Astrocyte (in vitro differentiated cells and primary cell): ENCODE measurements at places on chromosomes 7 and 10.
A peak's percentile ranks its signal among the peaks of the same experiment; 100 is the strongest.

GRCh38 chr10:5987747-5988146 is 10.4 kb upstream of the IL15RA start:
- no peak for DNase-seq

- no peak for DNase-seq
Measured at GRCh38 chr7:75712517-75713361, 26.0 kb downstream of the HIP1 start.

GRCh38 chr7:27110186-27111031 is 7.9 kb upstream of the HOXA2 start:
- peak; percentile 97 for DNase-seq

GRCh38 chr7:134892963-134893362 is 93.3 kb upstream of the AGBL3 start:
- DNase-seq, result no peak

GRCh38 chr7:2049111-2049781 is 183.5 kb downstream of the MAD1L1 start:
- no peak for DNase-seq

DNA sequence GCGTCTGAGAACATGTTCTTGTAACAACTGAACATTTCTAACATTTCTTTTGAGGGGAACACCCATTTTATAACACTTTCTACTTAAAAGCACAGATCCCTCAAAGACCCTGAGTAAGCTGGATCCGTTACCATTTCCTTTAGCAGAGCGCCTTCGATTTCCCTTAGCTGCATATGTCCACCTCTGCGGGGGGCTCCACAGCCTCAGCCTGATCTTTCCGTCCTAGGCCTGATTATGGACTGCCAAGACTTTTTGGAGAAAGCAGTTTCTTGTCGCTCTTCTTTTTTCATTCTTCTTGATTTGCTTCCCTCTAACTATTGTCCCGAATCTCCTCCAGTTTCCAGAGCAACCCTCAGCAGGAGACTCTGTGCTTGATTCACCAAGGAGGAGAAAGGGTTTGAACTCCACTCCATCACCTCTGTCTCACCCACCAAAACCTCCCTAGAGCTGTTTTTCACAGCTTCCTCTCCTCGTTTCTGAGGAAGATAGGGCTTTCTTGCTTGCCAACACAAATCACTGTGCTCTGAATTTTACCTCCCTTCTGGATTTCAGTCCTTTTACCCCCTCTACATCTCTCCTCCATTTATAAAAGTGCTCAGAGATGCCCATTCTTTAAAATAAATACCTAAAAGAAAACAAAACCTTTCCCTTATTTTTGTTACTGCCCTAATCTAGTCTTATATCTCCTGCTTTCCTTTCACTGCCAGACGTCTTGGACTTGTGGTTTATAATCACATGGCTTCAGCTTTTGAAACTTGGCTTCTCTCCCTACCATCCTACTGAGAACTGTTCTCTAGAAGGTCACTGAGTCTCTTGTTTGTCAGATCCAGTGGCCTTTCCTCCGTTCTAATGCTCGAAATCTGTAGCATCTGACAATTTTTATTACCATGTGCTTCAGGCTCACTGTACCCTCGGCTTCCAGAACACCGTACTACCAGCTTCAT is 30.5 kb upstream of the ZRANB1 start:
- DNase-seq, result peak; percentile 73

- no peak for DNase-seq
Measured at GRCh38 chr10:36188080-36188453, 546.0 kb upstream of the FZD8 start.

DNA sequence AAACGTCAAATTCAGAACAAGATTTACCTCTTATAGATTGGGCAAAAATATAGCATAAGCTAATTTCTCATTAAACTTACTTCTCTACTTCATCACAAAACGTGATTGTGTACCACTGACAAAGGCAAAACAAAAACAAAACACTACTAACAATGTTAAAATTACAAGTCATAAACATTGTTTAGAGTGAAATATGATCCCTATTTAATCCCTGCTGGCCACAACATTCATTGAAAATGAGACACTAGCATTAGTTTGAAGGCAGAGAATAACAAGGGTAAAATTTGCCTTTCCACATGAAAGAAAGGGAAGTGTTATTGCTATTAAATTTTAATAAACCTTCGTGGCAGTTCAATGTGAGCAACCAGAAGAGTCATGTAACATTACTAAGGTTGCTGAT is 45.0 kb downstream of the SEMA3A start:
- DNase-seq, result no peak

- no peak for DNase-seq
Measured at GRCh38 chr7:95095966-95096540, 188.7 kb downstream of the PPP1R9A start.

- no peak for DNase-seq
Measured at GRCh38 chr10:13969792-13970140, 361.0 kb downstream of the FRMD4A start.

- DNase-seq, result no peak
Measured at GRCh38 chr7:84105586-84105985, 89.0 kb downstream of the SEMA3A start.

DNA sequence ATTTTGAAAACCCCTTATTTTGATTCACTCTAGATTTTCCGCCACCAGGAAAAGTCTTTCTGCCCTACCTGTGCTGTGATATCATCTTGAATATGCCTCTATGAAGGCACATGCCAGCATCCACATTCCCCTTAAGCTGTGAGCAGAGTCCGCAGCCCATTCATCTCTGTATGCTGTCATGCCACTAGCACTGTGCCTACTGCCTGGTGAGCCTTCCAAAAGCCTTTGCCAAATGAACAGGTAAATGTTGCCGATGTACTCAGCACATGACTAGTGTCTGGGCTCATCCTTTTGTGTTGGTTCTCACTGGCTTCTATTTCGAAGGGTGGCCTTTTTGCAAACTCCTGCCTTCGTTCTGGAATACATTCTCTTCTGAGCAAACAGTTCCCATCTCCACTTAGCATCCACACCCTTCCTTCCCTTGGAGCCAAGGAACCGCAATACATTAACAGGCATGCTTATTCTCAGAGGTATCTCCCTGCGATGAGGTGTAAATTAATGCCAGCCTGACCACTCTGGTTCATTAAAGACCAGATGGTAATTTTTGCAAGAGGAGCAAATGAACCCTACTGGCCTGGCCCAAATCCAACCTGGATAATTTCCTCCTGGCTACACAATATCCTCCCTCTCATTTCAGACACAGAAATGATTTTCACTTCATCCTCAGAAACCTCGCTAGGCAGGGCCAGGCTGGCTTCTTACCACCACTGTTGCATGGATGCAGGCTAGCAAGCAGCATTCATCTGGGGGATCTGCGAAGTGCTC is 339.7 kb upstream of the NFE2L3 start:
- no peak for DNase-seq

DNA sequence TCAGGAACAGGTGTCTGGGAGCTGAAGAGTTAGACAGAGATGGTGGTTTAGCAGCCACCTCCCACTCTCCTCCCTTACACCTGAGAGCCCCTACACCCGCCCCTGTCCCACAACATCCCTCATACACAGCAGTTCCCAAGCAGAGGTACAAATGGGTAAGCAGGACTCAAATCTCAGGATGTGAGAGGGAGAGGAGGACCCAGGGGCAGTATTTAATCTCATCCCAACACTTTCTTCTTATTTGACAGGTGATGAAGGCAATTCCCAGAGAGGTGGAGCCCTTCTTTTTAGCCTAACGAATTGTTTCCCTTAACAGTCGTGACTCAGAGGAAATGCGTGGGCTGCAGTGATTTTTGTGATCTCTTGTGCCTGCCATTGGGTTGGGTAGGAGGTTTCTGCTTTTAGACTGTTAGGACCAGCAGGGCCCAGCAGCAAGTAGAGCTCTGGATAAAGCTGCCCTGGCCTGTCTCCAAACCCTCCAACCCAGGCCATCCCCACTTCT is 191.3 kb downstream of the HECW1 start:
- peak; percentile 53 for DNase-seq

GRCh38 chr10:88041243-88042159 is 178.1 kb downstream of the PTEN start:
- DNase-seq, result peak; percentile 76

GRCh38 chr10:58258977-58259692 is 8.6 kb downstream of the IPMK start:
- no peak for DNase-seq

DNA sequence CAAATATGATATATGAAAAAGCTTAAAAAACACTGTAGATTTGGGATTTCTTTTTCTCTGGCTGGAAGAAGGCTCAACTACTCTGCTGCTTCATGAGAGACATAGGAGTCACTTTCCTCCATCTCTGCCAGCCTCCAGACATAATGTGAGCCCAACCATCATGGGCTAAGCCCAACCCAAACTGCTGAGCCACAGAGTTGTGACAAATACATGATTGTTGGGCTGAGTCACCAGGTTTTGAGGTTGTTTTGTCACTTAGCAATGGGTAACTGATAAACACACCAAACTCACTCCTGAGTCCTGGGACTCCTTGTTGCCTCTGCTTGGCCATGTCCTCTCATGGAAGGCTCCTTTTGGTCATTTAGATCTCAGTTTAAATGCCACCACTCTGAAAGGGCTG is 381.8 kb upstream of the FZD8 start:
- peak; percentile 45 for DNase-seq

DNA sequence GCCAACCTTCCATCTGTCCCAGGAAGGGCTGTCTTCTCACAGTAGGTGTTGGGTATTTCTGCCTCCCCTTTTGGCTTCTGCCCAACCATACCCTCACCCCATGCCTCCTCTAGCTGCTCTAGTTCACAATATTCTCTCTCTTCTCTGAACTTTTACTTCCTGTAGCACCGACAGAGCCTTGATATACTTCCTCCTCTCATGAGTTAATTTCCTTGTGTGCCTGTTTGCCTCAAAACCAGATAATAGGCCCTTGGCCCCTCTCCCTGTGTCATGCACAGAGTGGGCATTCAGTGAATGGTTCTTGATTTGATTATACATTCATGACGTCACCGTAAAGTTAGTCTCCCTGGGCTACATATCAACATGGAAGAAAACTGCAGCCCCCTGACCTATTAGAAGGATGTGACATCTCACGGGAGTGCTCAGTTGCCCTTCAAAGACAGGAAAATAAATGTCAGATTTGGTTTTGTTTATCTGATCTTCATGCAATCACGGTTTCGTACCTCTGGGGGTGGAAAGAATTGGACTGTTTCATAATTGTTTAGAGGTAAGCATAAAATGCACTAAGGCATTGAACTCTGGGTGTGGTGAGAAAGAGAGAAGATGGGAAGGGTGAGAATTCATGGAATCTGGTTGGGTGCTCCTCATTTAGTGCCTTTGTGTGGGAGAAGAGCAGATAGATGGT is 127.7 kb downstream of the ITIH5 start:
- no peak for DNase-seq

DNA sequence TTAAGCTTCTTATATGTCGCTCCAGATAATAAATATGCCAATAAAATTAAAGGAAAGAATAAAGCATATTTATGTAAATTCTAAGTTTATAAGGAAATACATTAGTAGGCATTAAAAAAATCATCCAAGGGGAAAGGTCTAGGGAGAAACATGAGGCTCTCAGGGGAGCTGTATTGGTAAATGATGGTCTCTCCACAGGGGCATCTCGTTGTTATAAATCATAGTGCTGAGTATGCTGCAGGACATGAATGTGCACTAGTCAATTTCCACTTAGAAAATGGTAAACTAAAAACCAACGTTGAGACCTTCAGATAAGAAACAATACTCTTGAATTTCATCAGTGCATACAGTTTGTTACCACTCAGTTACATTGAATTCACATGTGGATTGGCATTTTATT is 194.0 kb upstream of the AHR start:
- DNase-seq, result no peak

DNA sequence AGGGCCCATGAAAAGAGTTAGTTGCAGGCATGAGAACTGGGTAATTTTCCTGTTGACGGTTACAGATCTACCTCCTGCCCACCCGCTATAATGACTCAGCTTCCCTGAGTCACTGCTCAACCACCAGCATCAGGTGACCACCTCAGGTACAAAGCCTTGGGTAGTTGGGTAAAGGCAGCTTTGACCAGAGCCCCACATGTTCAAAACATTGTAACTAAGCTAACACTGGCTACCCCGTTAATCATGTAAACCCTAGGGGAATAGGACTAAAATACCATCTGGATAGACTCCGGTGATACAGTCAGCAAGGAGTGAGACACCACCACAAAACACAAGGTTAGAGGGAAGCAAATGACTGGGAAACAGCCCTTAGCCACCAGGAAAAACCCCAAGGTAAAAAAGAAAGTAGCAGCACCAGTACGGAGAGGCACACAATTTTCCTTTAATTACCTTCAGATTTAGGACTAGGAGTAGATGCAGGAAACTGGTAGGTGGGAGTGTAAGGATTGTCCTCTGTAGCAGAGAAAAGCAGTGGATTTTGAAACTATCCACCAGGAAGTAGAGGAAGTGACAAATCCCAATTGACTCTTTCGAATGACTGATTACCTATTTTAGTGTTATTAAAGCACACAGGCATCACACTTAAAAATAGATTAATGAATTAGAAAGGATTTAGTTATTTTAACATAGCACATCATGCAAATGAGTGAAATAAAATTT is 103.5 kb upstream of the PDLIM1 start:
- DNase-seq, result peak; percentile 42

DNA sequence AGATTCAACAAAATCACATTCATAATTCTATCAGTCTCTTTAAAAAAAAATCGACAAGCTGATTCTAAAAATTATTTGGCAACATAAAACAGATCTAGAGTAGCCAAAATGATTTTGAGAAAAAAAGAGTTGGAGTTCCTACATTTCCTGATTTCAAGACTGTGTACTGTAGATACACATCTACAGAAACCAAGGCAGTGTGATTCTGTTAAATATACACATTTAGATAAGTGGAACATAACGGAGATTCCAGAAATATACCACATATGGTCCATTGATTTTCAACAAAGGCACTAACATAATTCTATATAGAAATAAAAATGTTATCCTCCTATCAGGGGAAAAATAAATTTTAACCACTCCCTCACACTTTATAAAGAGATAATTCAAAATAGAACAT is 467.0 kb downstream of the ADRA2A start:
- no peak for DNase-seq

DNA sequence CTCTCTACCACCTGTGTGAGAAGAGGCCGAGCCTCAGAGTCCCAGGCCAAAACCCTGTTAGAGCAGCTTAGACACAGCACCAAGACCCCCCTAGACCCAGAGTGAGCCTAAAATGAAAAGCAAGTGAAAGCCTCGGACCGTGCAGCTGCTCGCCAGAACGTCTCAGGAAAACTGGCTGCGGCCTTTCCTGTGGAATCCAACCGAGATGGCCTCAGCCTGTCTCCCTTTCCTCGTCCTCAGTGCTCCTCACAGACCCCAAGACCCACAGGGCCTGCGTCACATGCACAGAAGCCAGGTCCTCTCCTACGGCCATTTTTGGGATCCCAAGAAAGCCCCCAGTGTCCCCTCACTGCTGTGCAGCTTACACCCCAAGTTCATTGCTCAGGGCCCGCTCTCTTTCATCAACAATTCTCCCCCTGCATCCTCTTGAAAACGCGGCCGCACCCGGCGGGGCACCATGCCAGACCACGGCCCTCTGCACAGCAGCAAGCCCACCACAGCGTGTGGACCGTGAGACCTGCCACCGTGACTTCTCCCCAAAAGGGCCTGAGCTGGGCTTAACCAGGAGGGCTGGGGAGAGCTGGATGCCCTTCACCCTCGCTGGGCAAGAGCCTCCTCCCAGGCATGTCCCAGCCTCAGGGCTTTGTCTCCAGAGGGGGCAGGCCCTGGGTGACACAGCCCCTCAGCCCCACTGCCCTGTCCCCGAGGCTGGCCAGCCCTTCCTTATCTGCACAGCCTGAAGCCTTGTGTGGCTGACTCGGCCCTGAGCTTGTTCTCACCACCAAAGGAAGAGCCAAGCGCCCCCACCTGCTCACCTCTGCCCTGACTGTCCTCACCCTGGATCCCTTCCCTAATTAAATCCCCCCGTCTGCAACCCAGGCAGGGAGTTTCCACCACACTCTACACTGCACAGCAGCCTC is 142.9 kb downstream of the PTPRN2 start:
- no peak for DNase-seq
